ENCODE measurements at places on chromosomes 12 and 14. TPM values are rescaled to one million over a fixed set of nuclear protein-coding genes. Genes with fewer than 3 reads are reported as not detected.

DNA sequence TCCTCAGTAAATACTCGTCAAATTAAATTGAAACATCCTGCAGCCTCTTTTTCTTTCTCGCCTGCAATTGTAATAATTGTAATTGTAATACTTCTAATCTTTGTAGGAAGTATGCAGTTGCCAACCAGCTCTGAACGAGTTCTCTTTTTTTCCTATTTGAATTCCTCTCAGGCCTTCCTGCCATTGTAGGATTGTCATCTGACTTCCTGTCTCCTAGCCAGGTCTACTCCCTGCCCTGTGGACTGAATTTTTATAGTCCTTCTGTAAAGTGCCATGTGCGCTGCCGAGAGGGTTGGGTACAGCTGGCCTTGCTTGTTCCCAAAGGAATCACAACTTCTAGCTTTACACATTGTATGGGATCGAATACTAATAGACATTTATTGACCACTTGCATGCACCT, 183.3 kb downstream of the SSPN start:
- no peak overlapping the region for H3K4me3 ChIP-seq
- no peak overlapping the region for H3K27ac ChIP-seq
- no peaks in the 10 kb centered on the region for H3K4me1 ChIP-seq

DNA sequence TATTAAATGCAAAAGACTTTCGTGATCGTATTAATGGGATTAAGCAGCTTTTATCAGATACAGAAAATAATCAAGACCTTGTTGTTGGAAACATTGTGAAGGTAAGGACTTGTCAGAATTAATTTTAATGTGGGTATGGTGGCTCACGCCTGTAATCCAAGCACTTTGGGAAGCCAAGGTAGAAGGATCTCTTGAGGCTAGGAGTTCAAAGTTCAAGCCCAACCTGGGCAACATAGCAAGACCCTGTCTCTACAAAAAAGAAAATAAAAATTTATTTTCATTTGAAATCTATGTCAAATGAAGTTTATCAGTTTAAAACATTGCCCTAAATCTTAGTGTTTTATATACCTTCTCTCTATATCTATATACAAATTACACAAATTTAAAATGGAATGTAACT, 17.2 kb upstream of the PRPF39 start:
- H3K27me3 ChIP-seq = no peaks in the 10 kb centered on the region
- H3K27ac ChIP-seq = no peak overlapping the region
- no peak for DNase-seq
- H3K36me3 ChIP-seq = no peaks in the 10 kb centered on the region

DNA sequence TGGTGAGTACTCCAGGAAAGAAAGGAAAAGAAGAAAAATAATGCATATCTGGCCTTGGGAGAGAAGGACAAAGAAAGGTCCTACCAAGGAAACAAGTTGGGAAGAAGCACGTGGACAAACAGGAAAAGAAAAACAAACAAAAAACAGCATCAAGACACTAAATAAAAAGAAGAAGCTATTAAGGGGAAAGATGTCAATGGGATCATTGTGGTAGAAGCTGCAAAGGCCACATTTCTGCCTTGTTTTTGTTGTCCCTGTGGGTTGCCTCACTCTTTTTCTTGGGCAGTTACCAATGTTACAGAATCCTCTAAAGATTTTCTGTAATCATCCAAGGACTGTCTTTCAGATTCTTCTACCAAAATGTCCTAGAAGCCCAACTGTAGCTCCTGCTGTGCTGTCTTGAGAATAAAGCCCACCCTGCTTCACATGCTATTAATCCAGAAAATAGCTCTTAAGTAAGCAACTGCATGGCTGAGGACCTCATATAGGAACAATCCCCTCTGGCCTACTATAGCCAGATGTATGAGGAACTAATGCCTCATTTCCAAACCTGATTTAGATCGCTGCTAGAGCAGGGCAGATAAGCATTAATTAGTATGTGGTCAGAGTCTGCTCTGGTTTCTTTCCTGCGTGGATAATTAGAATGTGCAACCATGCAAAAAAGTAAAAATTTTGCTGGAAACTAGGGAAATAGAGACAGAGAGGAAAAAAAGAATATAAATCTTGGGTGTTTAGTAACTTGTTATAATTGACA, 10.2 kb upstream of the CPNE8 start:
- no peaks in the 10 kb centered on the region for H3K36me3 ChIP-seq
- no peaks in the 10 kb centered on the region for H3K4me1 ChIP-seq
- no peak overlapping the region for H3K4me3 ChIP-seq
- no peaks in the 10 kb centered on the region for H3K27me3 ChIP-seq
- no peak for DNase-seq

GRCh38 chr14:27320261-27320660, 722.4 kb upstream of the NOVA1 start:
- H3K27ac ChIP-seq = no peak overlapping the region
- no peak for DNase-seq
- no peak overlapping the region for H3K4me3 ChIP-seq
- H3K27me3 ChIP-seq = no peaks in the 10 kb centered on the region

DNA sequence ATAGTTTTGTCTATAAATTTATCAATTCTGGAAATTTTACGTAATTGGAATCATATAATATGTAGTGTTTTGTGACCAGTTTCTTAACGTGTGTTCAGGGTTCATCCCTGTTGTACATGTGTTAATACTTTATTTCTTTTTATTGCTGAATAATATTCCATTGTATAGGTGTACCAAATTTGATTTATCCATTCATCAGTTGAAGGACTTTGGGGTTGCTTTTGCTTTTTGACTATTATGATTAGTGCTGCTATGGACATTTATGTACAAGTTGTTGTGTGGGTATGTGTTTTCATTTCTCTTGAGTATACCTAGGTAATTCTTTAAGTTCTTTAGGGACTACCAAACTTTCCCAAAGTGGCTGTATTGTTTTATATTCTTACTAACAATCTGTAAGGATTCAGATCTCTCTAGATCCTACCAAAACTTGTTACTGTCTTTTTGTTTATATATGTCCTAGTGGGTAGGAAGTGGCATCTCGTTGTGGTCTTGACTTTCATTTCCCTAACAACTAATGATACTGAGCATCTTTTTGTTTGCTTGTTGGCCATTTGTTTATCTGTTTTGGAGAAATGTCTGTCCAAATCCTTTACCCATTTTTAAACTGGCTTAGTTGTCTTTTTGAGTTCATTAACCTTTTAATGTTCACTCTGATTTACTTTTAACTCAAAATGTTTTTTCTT, 14.9 kb downstream of the VRK1 start:
- no peaks in the 10 kb centered on the region for H3K4me1 ChIP-seq
- H3K4me3 ChIP-seq = no peak overlapping the region

- H3K36me3 ChIP-seq = no peaks in the 10 kb centered on the region
- H3K4me3 ChIP-seq = no peak overlapping the region
- no peaks in the 10 kb centered on the region for H3K4me1 ChIP-seq
- no peak overlapping the region for H3K27ac ChIP-seq
These were observed 52.2 kb upstream of the SRP54 start for GRCh38 chr14:34930591-34931091.

GRCh38 chr14:90294872-90295271, 36.9 kb downstream of the NRDE2 start:
- H3K4me3 ChIP-seq = no peak overlapping the region
- H3K4me1 ChIP-seq = peaks cover 3% of the 10 kb centered on the region
- no peaks in the 10 kb centered on the region for H3K36me3 ChIP-seq
- no peaks in the 10 kb centered on the region for H3K27me3 ChIP-seq

Gene TAS2R42
- total RNA-seq = not detected
